ENCODE measurements at places on chromosomes 5 and 9.

DNA sequence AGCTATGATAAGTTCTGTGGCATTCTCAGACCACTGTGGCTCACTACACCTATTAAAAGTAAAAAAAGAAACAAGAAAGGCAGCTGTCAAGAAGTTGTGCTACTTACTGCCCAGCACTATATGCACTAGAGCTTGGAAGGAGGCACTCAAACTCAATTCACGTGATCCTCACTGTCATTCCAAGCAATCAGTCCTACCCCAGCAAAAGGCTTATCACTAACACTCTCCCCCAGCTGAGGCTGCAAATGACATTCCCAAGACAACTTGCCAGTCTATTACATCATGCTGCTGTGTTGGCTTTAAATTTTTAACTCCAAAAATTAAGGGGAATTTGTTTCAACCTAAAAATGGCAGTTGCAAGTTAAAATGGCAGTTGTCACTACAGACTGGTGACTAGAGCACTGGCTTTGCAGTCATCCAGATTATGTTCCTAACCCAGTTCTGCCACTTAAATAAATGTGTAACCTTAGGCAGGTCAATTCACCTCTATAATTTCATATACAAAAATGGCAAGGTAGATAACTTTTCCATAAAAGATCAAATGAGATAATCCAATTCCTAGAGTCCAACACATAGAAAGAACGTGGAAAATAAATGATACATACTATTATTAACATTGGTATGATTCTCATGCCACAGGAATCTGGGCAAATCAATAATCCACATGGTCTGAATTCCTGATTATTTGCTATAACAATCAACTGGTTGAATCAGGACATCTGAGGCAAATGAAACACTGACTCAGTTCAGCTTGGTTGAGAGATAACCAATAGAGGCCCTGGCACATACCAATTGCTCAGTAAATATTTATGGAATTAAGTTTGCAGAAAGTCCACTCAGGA lies 52.4 kb downstream of the FBXW11 start:
- no peak for DNase-seq
- no peaks in the 10 kb centered on the region for H3K36me3 ChIP-seq
- peaks cover 65% of the 10 kb centered on the region for H3K4me1 ChIP-seq
- no peak overlapping the region for H3K27ac ChIP-seq
- no peak overlapping the region for H3K4me3 ChIP-seq

DNA sequence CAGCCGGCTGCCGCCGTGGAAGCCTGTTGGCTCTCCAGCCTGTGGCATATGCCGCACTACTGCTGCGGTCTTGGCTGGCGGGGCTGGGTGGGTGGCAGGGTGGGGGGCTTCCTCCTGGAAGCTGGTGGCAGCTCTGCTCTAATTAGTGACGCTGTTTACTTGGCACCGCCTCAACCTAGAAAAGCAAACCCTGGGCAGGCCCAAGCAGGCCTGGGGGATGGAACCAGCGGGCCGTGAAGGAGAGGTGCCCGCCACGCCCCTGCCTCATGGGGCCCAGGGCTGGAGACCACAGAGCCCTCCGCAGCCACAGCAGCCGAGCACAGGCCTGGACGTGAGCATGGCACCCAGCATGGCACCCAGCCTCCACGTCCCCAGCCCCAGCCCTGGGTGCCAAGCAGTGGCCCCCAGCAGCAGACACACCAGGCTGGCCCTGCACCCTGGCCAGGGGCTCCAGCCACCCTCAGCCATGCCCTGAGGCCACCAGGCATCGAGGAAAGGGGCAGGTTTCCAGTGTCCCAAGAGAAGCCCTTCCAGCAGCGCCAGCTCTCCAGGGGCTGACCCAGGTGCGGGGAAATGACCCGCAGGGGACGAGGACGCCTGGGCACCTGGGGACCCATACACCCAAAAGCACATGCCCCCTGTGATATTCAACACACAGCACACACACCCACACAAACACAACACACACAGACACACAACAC lies 5.4 kb upstream of the CCDC187 start:
- no peaks in the 10 kb centered on the region for H3K36me3 ChIP-seq
- H3K4me1 ChIP-seq: no peaks in the 10 kb centered on the region
- DNase-seq: no peak
- no peak overlapping the region for H3K27ac ChIP-seq
- no peaks in the 10 kb centered on the region for H3K27me3 ChIP-seq

GRCh38 chr9:88821033-88821745 lies 170.1 kb upstream of the S1PR3 start:
- DNase-seq: no peak
- H3K27ac ChIP-seq: no peak overlapping the region
- H3K36me3 ChIP-seq: no peaks in the 10 kb centered on the region
- no peaks in the 10 kb centered on the region for H3K4me1 ChIP-seq

- H3K27me3 ChIP-seq: no peaks in the 10 kb centered on the region
- H3K4me3 ChIP-seq: no peak overlapping the region
- peaks cover 50% of the 10 kb centered on the region for H3K4me1 ChIP-seq
- DNase-seq: no peak
- H3K27ac ChIP-seq: peak overlapping the region; percentile 71
These were observed 255.5 kb downstream of the ARRDC3 start for GRCh38 chr5:91127456-91128081.
